ENCODE measurements at places on chromosomes 2 and 18.

DNA sequence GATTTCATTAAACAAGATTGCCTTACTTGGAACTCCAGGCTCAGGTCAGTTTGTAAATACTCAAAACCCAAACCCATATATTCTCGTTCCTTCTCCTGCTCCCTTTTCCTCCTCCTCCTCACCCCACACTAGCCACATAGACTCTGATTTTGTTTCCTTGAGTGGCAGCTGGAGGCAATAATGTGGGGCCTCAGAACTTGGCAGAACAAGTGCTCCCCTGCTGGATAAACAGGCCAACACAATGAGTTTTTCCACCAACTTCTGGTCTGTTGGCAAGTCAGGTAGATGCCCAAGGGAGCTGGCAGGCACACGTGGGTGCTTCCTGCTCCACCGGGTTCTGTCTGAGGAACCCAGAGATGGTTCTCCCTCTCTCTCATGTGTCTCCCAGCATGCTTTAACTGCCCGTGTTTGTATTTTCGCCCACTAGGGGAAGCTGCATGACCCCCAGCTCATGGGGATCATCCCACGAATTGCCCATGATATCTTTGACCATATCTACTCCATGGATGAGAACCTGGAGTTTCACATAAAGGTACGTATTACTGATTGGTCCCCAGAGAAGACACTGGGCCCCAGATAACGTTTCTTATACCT lies 61.9 kb downstream of the KIF5C start:
- DNase-seq, result no peak

DNA sequence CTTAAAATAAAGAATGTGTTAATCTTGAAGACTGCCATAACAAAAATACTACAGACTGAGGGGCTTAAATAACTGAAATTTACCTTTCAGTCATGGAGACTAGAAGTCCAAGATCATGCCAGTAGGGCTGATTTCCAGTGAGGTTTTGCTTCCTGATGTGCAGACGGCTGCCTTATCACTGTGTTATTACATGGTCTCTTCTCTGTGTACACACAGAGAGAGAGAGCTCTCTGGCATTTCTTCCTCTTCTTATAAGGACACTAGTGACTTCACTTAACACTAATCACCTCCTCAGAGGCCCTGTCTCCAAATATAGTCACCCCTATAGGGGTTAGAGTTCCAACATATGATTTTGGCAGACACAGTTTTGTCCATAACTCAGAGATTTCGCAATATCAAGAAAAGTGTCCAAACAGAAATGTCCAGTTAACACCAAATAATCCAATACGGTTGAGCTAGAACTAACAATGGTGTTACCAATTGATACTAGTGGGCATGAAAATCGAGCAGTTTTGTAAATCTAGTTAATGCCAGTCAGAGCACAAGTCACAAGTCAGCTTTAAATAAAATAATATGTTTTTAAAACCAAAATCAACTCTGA lies 399.8 kb downstream of the ADCYAP1 start:
- DNase-seq, result no peak

- DNase-seq, result no peak
Observed at GRCh38 chr2:96089356-96090195, 26.8 kb downstream of the ADRA2B start.

DNA sequence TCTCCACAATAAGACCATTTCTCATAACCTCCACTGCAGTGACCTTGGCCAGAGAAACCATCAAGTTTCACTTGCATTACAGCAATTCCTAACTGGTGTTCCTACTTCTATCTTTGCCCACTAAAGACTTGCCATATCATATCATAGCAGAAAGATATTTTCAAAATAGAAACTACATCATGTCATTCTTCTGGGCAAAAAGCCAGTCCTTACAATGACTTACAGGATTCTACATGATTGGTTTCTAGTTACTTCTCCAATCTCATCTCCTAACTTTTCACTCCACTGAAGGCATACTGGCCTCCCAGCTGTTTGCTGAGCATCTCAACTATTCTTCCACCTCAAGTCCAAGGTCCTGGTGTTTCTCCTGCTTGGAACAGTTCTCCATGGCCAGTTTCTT lies 151.4 kb downstream of the HNMT start:
- DNase-seq, result no peak

DNA sequence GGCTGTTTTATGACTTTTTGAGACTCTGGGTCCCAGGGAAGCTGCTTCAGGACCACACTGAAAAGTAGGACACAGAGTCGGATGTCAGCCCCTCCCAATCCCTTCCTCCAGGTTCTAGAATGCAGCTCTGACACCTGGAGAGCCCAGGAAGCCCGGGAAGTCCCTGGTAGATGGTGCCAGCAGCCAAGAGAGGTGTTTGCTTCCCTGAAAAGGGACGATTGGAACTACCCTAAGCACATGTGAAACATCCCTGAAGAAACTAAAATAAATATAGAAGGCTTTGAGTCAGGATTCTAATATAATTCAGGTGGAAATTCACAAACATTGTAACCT lies 163.2 kb upstream of the CYRIA start:
- no peak for DNase-seq

GRCh38 chr18:57890266-57890665 lies 87.2 kb upstream of the ATP8B1 start:
- DNase-seq, result no peak

DNA sequence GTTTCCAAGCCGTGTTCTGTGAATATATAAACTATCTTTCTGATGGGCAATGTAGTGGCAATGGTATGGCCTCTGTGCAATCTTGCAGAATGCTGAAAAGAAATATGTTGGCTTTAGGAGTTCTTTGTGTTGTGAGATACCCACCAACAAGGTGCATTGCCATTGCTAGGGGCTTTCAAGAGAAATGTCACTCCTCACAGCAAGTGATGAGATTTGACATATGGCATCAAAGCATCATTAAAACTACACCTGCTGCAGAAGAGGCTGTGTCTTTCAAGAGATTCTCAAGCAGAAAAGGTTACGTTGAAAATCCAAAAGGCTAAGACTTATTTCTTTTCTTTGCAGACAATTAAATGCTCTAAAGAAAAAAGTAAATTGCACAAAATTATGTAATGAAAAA lies 1110.8 kb downstream of the CBLN2 start:
- DNase-seq, result no peak

DNA sequence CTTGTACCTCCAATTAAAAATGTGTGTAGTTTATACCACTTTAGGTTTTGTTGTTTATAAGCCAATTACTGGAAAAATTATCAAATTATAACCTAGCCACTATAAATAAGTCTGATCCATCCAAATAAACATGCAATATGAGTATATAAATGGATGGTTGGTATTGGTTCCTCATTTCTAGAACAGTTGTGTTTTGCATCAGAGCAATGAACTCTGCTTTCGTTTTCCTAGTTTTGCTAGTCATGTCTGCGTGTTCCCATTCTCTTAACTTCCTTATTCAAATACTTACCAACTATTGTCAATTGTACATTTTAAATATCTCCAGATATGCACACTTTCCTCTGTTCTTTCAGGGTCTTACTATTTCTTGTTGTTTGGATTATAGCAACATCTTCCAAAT lies 641.7 kb downstream of the NR4A2 start:
- no peak for DNase-seq

DNA sequence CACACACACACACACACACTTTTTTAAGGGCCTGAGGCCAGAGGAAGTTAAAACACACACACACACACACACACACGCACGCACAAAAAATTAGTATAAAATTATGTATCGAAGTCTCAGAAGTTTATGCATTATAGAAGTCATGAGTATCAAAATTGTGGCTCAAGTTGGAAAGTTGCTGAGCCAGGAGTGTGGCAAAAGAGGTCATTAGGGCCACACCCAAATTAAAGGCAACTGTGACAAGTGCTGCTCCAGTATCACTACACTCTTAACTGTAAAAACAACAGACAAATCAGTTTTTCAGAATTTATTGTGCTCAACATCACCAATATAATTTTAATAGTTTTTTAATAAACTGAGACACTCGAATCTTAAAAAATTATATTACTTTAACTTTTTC lies 36.9 kb downstream of the YWHAQ start:
- no peak for DNase-seq

GRCh38 chr2:50723286-50723938 lies 308.5 kb downstream of the NRXN1 start:
- DNase-seq, result no peak

DNA sequence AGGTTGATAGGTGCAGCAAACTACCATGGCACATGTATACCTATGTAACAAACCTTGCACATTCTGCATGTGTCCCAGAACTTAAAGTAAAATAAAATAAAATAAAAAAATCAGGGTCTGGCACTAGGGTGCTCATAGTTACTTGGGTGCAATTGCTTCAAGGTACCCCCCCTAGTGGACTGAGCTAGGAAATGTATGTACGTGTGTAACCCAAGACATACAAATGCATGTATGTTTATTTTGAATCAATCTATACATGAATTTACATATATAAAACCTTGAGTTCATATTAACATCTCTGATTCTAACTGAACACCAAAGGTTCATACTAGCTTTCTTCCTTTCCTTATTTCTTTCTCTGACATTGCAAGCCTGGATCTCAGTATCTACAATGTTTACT lies 51.5 kb downstream of the USP37 start:
- DNase-seq, result no peak

- DNase-seq, result no peak
Observed at GRCh38 chr2:221448057-221448843, 123.9 kb downstream of the EPHA4 start.

- DNase-seq, result peak; percentile 18
Observed at GRCh38 chr2:174634130-174635014, 36.8 kb upstream of the WIPF1 start.

- DNase-seq, result no peak
Observed at GRCh38 chr2:86062043-86062442, 43.6 kb downstream of the POLR1A start.

- no peak for DNase-seq
Observed at GRCh38 chr18:64710105-64710861, 561.4 kb upstream of the LINC00305 start.

GRCh38 chr18:62715759-62716615 lies 646 bp downstream of the PHLPP1 start:
- DNase-seq, result peak; percentile 25

- peak; percentile 28 for DNase-seq
Observed at GRCh38 chr2:71548646-71549425, 95.5 kb downstream of the DYSF start.

- no peak for DNase-seq
Observed at GRCh38 chr18:79782566-79783308, 15.0 kb upstream of the KCNG2 start.

Measured in activated CD4-positive, CD25-positive, alpha-beta regulatory T cell treated with anti-CD3 and anti-CD28 coated beads, Interleukin-2, amount 50 U/mL, for 16 hours (primary cell).